Stimulated activated CD8-positive, alpha-beta memory T cell treated with anti-CD3 and anti-CD28 coated beads, Interleukin-12 subunit alpha, Interleukin-12 subunit beta, amount 100 ng/mL, for 1 hour (primary cell): ENCODE measurements at places on chromosomes 3 and 15.

DNA sequence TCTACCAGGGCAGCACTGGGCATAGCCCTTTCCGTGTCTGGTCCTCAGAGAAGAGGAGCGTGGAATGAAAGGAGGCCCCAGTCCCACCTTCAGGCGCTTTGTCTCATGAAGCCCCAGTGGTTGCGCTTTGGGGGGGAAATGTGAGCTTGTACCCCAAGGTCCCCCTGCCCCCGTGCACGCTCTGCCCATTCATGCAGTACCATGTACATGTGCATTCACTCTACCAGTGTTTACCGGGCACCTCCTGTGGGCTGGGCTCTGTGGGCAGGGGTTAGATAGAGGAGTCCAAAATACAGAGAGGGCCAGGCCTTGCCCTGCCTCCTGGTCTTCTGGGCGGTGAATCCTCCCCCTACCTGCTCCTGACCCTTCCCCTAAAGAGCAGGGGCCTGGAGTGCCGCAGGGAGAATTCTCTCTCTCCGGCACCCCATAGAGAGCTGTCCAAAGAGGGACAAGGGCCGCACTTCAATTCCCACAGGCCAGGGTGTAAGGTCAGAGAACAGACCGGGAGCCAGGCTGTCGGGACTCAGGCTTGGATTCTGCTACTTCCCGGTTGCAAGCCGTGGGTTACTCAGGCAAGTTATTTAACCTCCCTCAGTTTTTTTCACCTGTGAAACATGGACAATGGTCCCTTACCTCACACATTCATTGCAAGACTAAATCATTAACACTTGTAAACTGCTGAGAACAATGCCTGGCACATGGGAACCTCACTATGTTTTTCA, 153.4 kb downstream of the MEGF11 start:
- DNase-seq, result no peak

- DNase-seq, result no peak
Observed at GRCh38 chr15:32148833-32149555, 118.7 kb downstream of the CHRNA7 start.

DNA sequence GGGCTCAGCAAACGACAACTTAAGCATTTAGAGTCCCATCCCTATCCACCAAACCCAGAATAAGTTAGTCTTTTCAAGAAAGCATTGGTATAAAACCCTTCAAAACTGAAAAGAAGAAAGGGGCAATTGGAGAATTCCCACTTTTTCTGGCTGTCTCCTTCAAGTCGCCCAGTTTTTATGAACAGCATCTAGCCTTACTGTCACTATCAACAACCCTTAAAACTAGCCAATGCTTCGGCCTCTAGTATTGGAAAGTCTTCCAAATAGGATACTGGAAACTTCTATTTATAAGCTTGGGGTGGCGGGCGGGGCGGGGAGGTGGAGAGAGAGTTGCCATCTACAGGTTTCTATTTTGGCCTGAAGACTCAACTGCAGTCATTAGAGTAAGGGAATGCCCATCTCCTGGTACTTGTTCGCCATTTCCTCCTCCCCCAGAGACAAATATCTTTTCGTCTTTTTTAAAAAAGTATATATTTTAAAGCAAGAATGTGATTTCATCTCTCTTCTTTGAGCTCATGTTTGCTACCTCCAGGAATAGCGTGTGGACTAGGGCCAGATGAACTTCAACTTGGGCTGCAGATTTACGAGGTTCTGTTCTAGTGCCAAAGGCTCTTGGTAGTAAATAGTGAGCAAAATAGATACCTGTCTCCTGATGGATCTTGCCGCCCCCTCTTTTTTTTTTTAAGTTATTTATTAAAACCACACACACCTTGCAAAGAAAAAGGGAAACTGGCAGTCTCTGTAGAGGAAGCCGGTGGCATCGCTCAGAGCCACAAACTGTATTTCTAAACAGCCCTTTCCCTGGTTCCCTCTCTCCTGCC, 2.7 kb downstream of the BCL6 start:
- DNase-seq, result no peak

DNA sequence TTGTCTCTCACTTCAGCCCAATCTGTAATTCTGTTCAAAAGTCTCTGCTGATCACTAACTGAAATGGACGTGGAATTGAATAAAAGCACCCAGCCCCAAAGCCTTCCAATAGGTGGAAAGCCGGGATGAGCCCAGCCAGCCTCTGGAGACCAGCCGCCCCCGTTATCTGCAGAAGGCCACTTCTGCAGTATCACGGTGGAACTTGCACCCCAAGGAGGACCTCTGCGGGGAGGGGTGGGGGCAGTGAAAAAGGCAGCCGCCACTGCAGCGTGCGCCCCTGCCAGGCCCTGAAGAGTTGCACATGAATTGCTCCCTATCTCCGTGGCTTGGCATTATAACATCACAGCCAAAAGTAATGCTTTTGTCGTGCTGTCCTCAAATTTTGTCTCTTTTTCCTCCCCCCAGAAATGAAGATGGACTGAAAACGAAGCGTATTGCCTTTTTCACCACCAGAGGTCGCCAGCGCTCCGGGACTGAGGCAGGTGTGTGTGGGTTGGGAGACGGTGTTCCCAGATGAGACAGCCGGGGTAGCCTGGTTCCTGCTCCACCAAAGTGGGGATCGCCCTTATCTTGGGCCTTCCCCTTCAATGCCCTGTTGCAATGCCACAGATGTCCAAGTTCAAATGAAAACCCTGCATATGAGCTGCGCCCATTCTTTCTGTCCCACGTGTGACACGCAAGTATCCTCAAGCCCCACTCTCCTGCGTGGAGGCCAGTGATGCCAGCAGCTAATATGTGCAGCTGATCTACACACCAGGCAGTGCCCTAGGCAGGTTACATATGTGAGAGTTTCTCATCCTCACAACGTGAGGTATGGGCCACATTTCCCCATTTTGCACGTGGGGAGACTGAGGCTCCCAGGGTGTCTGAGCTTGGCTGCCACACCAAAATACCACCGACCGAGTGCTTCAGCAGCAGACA, 96.0 kb downstream of the LRRK1 start:
- peak; percentile 56 for DNase-seq

GRCh38 chr3:171458864-171459136, 1.4 kb downstream of the TNIK start:
- DNase-seq, result no peak

GRCh38 chr3:126508564-126508964, 9.0 kb downstream of the UROC1 start:
- DNase-seq, result no peak

DNA sequence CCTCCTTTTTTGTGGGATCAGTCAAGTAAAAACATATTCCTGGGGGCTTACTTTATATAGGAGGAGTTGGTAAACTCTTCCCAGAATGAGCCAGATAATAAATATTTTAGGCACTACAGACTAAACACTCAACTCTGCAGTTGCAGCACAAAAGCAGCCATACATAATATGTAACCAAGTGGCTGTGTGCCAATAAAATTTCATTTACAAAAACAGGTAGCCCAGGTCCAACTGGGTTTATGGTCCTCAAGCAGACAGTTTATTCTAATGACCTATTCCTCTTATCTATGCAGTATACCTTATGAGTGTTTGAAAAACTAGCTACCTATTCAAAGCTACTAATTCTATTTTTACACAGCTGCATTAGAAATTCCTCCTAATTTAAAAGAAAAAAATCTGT, 61.8 kb downstream of the FAIM start:
- no peak for DNase-seq

GRCh38 chr15:31782951-31783350, 247.4 kb upstream of the CHRNA7 start:
- DNase-seq, result no peak

- DNase-seq, result no peak
Observed at GRCh38 chr3:33537133-33537532, 96.9 kb upstream of the UBP1 start.

DNA sequence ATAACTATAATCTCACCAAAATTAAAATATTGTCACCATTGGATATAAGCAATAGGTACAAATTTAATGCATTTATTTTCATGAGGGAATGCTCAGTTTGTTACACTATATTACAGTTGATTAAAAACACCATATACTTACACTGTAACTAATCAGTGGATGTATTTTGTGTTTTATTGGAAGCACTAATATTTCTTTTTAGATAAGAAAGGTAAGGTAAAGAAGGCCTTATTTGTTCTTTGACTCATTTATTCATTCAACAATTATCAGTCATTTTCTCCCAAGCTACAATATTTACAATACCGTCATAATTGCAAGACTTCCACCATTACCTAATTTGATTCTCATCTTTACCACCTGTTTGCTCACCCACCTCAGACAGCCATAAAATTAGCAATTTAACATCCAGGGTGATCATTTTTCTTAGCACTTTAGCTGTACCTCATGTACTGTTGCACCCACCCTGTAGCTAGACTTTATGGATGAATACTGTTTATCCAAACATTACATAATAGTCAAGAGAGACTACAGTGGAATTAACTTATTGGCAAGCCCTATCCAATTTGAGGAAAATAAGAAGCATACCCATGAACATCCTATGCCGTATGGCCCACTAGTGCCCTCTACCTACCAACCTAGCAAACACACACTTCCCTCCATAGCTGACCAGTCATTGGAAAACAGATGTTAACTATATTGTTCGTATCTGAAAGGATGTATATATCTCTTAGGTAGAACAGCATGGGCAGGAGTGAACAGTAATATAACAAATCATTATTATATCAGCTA, 229.6 kb downstream of the BBX start:
- DNase-seq, result no peak

GRCh38 chr3:177589911-177590381, 392.7 kb upstream of the TBL1XR1 start:
- no peak for DNase-seq

DNA sequence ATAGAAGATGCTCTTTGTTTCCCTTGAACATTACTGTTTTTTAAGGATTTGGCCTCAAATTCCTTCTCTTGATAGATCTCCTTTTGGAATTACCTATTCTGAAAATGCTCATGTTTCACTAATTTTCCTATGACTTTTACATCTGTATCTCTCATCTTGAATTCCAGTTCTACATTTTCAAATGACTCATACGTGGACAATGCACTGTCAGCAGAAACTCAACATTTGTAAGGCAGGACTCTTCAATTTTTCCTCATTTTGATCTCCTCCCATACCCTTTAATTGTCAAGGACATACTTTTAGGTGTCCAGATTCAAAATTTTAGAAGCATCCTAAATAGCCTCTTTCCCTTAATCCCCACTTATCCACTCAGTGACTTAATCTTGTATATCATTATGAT, 341.0 kb upstream of the RASGRP1 start:
- no peak for DNase-seq

DNA sequence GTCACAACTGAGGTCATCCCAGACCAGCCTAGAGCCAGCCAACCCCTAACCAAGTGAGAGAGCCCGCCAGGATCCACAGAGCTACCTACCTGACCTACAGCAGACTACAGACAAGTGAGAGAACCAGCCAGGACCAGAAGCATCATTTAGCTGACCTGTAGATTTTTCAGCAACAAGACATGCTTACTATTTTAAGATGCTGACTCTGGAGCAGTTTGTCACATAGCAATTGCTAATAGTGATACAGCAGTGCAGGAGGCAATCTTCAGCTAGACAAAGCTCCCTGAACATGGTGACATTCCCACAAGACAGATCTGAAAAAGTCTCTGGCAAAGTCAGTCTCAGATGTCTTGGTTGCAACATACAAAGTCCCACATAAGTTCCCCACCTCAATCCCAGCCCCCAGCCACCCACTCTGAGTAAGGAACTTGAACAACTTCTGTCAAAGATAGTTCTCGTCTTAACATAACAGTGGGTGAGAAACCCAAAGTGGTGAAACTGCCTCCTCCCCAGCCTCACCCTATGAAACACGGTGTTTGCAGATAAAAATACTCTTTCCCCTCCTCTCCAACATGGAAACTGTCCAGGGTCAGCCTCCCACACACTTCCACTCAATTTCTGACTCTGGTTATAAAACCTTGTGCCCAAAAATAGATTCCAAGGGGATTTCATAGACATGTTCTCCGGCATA, 120.3 kb upstream of the SLC6A11 start:
- DNase-seq, result no peak

GRCh38 chr3:144947895-144948294, 976.3 kb downstream of the DIPK2A start:
- DNase-seq, result no peak

DNA sequence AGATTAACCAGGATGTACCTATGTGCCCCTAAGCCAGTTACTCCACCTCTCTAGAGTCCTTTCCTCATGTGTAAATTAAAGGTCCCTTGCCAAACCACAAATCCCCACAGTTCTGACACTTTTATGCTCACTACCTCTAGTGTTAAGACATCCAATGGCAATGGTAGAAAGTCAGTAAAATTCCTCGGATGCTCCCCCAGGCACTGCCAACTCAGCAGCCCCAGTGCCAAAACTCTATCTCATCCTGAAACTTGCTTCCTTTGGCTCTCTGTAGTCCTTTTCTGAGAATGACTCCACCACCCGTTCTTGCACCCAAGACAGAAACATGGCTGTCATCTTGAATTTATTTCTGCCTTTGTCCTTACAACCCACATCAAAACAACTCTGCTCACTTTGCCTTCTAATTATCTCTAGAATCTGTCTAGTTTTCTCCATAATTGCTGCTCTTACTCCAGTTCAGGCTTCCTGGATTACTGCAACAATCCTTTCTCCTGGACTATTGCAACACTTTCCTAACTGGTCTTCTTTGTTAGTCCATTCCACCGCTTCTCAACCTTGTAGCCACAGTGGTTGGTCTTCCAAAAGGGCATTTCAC, 41.6 kb downstream of the MB21D2 start:
- no peak for DNase-seq

- DNase-seq, result no peak
Observed at GRCh38 chr15:84643838-84644237, 10.2 kb downstream of the WDR73 start.

GRCh38 chr3:71444028-71444860, 139.3 kb downstream of the FOXP1 start:
- DNase-seq, result peak; percentile 45

DNA sequence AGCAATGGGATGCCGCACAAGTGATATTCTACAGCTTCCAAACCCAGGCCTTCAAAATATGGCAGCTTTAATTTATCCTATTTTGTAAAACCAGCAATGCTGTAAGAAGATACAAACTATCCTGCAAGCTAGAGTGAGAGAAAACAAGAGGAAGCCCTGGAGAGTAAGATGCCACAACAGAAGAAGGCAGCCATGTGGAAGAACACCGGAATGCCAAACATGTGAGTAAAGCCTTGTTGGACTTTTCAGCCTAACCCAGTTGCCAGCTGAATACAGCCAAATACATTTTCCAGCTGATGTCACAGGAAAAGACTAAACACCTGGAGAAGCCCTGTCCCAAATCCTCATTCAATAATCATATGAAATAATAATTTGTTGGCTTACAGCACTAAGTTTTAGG, 1115.1 kb upstream of the CADM2 start:
- DNase-seq, result no peak

DNA sequence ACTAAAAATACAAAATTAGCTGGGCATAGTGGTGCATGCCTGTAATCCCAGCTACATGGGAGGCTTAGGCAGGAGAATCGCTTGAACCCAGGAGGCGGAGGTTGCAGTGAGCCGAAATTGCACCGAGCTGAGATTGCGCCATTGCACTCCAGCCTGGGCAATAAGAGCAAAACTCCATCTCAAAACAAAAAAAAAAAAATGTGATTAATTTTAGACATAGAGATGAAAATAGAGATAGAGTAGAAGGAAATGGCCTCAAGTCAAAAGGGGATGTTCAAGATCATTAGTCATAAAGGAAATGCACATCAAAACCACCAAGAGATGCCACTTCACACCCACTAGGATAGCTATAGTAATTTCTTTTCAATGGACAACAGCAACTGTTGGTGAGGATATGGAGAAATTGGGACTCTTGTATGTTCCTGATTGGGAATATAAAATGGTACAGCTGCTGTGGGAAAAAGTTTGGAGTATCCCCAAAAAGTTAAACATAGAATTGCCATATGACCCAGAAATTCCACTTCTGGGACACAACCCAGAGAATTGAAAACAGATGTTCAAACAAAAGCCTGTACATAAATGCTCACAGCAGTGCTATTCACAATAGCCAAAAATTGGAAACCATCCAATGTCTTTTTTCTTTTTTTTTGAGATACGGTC, 55.4 kb downstream of the ABHD2 start:
- DNase-seq, result no peak
